ENCODE measurements at places on chromosomes 7 and 10.

DNA sequence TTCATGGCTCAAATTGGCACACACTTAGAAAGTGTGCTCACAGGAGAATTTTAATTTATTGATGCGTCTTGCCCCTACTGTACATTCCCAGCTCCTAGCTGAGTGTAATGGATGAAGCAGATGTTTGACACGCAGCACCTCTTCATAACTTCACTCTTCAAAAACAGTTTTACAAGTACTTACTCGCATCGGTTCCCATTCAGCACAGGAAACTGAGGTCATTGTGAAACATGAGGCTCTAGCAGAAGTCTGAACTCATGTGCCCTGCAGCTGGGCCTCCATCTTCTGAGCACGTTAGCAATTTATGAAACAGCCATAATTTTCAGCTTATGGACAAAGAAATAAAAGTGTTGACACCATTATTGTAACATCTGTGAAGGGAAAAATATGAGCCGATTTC lies 558.9 kb upstream of the MGMT start:
- DNase-seq: no peak

GRCh38 chr10:4016214-4016740 lies 231.3 kb upstream of the KLF6 start:
- DNase-seq: no peak

- DNase-seq: peak; percentile 72
These were observed 307.7 kb upstream of the NFE2L3 start for GRCh38 chr7:25844102-25844870.

- DNase-seq: no peak
These were observed 62.3 kb downstream of the TMEM26 start for GRCh38 chr10:61390851-61391250.

DNA sequence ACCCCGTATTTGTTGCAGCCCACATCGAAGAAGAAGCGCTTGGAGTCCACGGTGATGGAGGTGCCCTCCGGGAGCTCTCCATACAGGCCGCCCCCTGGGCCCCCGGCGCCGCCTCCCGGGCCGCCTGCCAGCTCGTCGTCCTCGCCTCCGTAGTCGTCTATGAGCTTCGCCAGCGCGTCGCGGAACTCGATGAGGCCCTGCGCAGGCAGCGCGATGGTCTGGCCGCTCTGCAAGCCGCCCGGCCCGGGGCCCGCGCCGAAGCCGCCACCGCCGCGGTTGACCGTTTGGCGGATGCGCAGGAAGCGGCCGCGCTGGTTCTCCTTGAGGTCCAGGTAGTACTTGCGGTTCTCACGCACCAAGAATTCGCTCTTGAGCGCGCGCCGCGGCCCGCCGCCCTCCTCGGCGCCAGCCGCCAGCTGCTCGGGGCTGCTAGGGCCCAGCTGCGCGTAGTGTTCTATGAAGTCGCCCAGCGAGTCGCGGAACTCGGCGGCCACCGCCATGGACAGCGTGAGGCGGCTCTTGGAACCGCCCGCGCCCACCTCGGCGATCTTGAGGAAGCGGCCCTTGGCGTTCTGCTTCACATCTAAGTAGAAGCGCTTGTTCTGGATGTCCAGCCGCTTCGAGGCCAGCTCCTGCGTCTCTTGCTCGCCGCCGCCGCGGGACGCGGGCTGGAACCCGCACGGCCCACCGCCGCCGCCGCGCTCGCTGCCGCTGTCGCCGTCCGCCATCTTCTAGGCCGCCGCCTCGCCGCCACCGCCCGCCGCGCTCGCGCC lies 523 bp downstream of the PURB start:
- peak; percentile 78 for DNase-seq

GRCh38 chr10:70492786-70493659 lies 14.5 kb downstream of the PALD1 start:
- no peak for DNase-seq

DNA sequence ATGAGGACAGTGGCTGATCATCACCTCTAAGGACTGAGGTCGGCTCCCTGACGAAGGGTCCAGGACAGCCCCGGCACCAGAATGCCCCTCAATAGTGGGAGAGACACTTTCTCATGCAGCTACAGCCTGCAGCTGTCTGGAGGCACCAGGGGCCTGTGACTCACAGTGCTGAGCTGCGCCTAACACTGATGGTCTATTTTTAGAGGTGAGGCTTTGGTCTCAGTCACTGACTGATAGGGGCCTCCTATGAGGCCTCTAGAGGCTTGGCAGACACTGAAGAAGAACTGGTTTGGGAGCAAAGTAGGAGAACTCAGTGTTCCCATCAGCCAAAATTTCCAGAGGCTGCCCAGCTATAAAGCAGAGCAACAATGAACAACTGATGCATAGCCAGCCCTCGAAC lies 130.1 kb downstream of the COBL start:
- DNase-seq: no peak

DNA sequence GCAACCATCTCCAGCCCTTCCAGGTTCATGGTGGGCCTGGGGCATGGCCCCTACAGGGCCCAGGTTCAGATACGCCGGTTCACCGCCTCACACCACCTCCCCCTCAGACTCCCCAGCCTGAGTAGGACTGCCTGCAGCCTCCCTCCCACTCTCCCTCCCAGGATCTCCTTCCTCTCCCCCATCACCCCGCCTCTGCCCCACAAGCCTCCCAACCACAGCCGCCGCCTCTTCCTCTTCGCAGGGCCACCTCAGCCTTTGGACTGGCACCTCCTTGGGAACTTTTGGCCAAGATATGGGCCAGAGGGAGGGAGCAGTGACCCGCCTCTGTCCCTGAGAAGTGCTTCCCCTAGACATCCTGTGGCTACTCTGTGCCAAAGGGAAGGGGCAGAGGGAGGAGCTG lies 9.3 kb downstream of the KCNIP2 start:
- DNase-seq: no peak

GRCh38 chr7:32204361-32205018 lies 134.3 kb upstream of the PDE1C start:
- peak; percentile 81 for DNase-seq

DNA sequence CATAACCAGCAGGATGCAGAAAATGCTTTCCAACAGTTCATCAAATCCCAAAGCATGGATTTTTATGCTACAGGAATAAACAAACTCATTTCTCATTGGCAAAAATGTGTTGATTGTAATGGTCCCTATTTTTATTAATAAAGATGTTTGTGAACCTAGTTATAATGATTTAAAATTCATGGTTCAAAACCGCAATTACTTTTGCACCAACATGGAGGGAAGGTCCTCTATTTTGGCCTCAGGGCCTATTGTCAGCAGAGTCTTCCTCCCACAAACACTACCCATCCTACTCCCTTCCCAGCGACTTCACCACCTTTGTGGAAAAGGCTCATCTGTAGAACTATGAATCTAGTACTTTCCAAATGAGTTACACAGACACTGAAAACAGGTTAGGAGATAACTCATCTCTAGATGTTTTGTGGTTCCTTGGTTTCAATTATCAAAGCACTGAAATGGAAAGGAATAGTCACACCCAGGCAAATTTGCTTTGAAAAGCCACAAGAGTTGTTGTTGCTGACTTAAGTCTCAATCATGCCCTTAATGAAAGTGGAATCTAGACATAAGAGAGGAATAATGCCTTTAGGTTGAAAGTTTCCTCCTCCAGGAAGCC lies 59.4 kb upstream of the FRMD4A start:
- DNase-seq: no peak

GRCh38 chr10:25232204-25232603 lies 57.4 kb downstream of the GPR158 start:
- DNase-seq: no peak

GRCh38 chr10:76043261-76043660 lies 611.8 kb downstream of the LRMDA start:
- DNase-seq: no peak

DNA sequence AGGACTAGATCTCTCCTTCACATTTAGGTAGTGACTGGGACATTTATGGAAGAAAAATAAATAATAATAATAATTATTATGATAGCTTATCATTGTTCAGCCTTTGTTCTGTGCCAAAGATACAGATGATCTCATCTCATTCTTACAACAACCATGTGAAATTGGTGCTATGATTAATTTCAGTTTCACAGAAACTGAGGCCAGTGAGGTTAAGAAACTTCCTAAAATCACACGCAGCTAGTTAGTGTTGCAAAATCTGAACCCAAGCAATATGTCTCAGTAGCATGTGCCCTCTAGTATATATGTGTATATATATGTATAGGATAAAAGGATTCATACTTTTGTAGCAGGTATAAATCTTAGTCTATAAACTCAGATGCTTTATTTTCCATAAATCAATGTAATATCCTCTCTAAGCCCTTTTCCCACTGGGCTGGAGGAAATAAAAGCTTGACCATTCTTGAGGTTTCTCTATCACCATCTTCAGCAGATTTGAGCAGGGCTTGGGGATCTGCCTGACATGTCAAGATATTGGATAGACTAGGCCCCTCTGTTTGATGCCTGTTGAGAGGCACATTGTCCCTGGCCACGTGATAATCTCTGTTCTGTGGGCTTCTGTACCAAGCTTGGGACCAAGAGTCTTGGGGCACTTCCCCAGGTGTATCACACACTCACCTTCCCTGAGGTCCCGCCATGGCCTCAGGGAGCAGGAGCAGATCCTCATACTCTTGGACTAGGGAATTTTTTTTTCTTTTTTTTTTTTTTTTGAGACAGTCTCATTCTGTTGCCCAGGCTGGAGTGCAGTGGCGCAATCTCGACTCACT lies 172.6 kb upstream of the NRP1 start:
- peak; percentile 56 for DNase-seq

GRCh38 chr7:45923290-45923689 lies 2.2 kb upstream of the IGFBP3 start:
- peak; percentile 80 for DNase-seq

- DNase-seq: no peak
These were observed 110.7 kb downstream of the FRMD4A start for GRCh38 chr10:14220026-14220425.

GRCh38 chr7:69787736-69788431 lies 189.6 kb downstream of the AUTS2 start:
- DNase-seq: no peak

- DNase-seq: no peak
These were observed 36.8 kb upstream of the DPYSL4 start for GRCh38 chr10:132149917-132150316.

DNA sequence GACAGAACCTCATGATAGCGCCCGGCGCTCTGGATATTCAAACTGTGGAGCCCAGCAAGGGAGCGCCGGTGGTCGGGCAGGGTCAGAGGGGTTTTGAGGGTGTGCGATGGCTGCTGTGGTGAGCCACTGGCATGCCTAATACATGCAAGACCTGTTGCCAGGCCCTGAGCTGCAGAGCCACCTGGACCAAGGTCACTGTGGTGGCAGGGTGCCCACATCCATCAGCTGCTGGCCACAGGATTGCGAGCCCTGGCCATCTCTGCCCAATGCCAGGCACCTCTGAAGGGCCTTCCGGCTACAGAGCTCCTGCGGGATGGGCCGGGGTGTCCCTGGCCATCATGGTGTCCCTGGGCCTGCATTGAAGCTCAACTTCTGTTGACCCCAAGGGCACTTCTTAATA lies 123.0 kb upstream of the TNRC18 start:
- no peak for DNase-seq

DNA sequence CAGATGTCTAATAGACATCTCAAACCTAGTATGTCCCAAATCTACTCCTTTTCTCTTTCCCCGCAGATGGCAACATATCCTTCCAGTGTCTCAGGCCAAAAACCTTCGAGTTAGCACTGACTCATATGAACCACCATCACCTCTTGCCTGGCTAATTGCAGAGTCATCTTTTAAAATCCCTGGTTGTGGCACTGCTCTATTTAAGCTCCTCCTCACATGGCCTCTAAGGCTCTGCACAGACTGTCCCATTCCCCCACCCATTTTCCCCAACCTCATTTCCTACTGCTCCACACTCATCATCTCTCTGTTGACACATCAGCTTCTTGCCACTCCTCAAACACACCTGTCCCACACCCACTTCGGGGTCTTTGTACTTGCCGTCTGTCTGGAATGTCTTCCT lies 16.8 kb upstream of the HBP1 start:
- no peak for DNase-seq

DNA sequence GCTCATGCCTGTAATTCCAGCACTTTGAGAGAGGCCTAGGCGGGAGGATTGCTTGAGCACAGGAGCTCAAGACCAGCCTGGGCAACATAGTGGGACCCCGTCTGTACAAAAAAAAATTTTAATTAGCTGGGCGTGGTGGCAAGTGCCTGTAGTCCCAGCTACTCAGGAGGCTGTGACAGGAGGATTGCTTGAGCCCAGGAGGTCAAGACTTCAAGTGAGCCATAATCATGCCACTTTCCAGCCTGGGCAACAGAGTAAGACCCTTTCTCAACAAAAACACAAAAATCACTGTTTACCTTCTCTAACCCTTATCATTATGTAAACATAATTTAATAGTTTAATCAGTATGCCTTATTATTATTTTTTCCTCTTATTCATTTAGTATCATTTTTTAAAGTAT lies 44.5 kb downstream of the GBF1 start:
- DNase-seq: no peak

GRCh38 chr10:21972584-21972983 lies 30.9 kb downstream of the DNAJC1 start:
- DNase-seq: no peak
